ENCODE measurements at places on chromosomes 6 and 20.

DNA sequence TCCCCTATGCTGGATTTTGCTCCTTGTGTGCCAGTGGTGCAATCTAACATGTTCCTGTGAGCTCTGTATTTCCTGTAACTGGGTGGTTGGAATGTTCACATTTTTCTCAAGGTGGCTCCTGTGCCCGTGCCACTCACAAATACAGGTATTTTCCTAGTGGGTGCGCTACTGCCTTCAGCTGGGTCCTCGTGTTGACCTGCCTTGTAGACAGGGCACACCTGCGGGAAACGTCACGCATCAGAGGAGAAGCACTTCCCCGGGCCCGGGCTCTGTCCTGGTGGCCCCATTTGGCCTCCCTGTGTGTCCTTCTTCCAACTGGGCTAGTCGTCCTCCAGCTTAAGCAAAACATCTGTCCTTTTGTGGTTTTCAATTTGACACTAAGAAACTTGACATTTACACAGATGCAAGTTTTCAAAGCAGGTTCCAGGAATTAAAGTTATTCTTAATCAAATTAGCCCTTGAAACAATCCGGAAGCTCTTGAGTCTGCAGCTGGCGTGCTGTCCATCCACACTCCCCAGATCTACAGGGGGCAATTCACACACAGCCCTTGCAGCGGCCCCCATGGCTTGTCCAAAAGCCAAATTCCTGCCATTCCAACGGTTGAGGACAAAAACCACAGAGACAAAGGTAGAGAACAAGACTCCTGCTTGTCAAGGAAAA is 275.1 kb downstream of the CDC5L start:
- DNase-seq, result no peak

DNA sequence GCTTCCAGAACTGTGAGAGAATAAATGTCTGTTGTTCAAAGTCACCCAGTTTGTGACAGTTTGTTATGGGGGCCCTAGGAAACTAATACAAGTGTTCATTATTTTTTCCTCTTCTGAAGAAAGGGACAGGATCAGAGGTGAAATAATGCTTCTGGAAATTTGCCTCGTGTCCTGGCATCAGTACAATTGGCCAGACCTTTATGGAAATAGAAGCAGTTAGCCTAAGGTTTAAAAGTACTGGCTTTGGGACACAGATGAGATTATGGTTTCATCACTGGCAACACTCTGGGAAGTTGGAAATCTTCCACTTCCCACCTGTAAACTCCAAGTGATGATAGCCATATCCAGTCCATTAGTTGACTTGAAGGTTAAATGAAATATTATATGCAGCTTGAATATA is 88.7 kb downstream of the PLCB1 start:
- DNase-seq, result no peak

- no peak for DNase-seq
Observed at GRCh38 chr6:89339565-89339964, 13.0 kb downstream of the UBE2J1 start.

- peak; percentile 44 for DNase-seq
Observed at GRCh38 chr6:11094411-11094851, 797 bp downstream of the SMIM13 start.

- DNase-seq, result no peak
Observed at GRCh38 chr6:134014588-134015137, 37.8 kb downstream of the SLC2A12 start.

DNA sequence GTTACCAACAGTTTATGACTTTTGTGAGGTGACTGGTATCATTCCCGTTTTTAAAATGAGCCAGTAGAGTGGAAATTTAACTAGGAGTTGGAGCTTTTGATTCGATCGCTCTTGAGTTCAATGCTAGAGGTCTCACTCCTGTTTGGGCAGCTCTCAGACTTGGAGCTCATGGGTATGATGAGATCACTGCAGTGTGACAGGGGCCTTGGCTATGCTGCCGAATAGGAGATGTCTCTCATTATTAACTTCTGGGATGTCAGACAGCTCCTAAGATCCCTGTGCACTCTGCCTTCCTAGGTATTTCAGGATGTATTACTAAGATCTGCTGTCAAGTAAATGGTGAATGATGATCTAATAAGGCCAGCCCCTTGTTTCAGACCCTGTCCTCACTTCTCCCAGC is 20.4 kb downstream of the AKAP12 start:
- DNase-seq, result no peak

- DNase-seq, result no peak
Observed at GRCh38 chr6:2693231-2693630, 57.5 kb downstream of the MYLK4 start.

- no peak for DNase-seq
Observed at GRCh38 chr6:150898399-150899170, 33.1 kb downstream of the MTHFD1L start.

Measured in bronchial epithelial cell (primary cell).